ENCODE measurements at places on chromosomes 5 and 9.

DNA sequence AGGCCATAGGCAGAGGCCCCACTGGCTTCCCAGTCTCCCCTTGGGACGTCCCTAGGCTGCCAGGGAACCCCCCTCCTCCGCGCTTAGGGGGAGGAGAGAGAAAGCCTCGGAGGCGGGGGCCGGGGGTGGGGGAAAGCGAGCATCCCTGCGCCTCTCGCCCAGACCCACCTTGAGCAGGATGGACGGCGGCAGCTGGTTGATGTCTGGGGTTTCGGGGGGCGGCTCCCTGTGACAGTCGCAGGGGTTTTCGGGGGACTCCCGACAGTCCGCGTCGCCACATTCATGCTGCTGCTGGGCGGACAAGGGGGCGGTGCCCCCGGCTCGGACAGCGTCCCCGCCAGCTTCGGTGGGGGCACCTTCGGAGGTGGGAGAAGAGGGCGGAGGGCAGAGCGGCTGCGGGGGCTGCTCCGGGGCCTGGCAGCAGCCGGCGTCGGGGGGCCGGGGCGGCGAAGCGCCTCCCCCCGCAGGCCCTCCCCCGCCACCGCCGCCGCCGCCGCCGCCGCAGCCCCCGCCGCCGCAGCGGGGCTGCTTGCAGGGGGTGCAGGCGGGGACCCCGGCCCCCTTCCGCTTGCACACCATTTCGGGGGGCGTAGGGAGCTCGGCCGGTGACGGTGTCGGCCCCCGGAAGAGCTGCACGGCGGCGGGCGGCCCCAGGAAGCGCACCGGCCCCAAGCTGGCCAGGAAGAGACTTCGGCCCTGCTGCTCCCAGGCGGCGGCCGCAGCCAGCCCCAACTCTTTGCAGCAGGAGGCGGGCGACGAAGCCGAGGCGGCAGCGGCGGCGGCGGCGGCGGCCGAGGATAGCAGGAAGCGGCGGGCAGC lies 1.2 kb downstream of the FBXL17 start:
- peak; percentile 66 for DNase-seq

DNA sequence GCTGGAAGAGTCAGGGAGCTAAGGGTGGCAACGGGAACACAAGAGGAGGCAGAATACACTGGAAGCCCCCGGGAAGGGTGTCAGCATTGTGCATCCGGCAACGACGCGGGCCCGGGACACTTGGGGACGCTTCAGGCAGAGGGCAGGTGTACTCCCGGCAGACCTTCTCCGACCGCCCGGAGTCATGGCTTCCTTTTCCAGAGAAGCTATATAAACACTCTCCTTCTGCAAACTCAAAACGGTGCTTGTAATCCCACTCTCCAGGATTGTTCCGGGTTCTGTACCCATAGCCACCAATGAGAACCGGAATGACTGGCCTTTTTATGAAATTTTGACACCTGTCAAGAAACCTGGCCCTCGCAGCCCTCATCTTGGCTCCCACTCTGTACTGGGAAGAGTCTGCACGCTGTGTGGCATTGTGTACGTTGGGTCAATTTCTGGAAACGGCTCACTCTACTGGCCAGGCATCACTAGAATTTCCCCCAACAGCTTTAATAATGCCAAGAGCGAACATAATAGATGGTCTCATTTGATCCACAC lies 462 bp upstream of the MCC start:
- DNase-seq = no peak

DNA sequence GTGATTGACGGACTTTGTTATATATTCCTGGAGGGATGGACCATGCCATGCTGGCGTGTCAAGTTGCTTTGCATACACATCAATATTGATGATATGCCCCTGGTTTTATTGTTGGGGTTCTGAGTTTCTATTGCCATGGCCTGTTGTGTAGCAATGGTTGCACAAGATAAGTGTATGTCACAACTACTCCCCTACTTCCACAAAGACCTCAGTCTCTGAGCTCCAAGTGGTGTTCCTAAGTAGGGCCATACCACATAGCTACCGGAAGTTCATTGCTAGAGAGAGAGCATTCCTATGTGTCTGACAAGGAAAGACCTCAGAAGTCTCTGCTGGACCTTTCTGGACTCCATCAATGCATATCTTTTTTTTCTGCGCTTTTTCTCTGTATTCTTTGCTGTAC lies 19.8 kb downstream of the TXNDC8 start:
- no peak for DNase-seq

DNA sequence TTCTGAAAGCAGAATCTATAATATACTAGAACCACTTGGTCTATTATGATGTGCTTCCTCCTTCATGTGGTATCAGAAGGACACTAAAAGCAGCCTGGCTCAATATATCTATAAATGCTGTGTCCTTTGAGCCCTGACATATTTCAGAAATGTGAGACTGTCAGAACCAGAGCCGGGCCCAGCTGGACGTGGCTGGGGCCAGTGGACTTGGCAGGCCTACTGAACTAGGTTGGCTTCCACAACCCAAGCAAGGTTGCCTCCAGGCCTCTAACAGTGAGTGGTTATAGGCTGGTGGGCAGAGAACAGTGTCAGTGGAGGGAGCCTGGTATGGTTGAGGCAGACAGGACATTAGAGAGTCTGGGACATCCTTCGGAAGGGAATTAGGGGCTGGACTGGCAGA lies 78.9 kb downstream of the GALNT10 start:
- no peak for DNase-seq

GRCh38 chr5:19179571-19179970 lies 808.4 kb downstream of the CDH18 start:
- no peak for DNase-seq

GRCh38 chr9:125745018-125745417 lies 2.2 kb upstream of the PBX3 start:
- no peak for DNase-seq

- DNase-seq = no peak
Observed at GRCh38 chr5:38537505-38537904, 18.9 kb downstream of the LIFR start.

DNA sequence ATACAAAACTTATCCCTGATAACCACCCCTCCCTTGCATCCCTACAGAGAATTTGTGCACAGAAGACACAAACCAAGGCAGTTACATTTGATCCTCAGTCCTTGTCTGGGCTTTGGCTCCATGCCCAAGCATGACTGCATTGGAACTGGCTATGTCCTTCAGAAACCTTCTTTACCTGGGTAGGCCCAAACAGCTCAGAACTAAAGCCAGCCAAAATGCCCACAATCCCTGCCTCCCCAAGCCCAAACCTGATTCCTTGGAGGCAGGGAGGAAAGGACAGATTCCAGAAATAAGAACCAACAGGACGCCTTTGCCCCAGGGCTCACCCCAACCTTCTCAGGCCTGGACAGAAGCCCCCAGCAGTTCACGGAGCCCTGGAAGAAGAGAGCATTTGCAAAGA lies 8.2 kb downstream of the IL17B start:
- no peak for DNase-seq

GRCh38 chr9:224026-224425 lies 9.4 kb downstream of the DOCK8 start:
- no peak for DNase-seq

- no peak for DNase-seq
Observed at GRCh38 chr9:4344946-4345345, 45.1 kb upstream of the GLIS3 start.

DNA sequence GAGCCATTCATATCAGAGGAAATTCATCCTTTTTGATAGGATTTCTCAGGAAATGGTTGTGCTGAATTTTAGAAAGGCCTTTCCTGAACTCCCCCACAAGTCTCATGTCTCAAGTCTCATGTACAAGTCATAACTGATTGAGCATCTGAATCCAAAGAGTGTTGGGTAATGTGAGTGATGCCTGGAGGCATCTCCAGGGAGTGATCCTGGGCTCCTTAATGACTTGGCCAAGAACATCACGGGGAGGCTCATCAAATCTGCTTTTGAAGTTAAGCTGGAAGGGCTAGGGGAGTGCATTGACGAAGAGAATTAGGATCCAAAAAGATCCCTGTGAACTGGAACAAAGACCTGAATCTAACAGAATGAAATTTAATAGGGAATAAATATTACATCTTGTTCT lies 79.2 kb downstream of the MAST4 start:
- DNase-seq = no peak

GRCh38 chr5:56159521-56159947 lies 73.6 kb downstream of the ANKRD55 start:
- no peak for DNase-seq

- no peak for DNase-seq
Observed at GRCh38 chr9:5846096-5846495, 13.2 kb upstream of the ERMP1 start.

DNA sequence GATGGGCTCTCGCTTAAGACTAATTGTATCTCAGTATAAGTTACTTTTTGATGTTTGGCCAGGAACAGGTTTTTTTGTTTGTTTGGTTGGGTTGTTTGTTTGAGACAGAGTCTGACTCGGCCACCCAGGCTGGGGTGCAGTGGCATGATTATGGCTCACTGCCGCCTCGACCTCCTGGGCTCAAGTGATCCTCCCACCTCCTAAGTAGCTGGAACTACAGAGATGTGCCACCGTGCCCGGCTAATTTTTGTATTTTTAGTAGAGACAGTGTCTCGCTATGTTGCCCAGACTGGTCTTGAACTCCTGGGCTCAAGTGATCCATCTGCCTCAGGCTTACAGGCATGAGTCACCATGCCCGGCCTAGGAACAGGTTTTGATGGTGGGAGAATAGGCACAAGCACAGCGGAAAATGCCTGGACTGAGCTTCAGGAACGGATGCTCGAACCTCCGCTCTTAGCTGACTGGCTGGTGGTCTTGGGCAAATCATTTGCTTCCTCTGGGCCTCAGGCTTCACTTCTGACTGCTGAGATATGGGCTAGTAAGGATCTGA lies 11.4 kb upstream of the SYNPO start:
- no peak for DNase-seq

- DNase-seq = no peak
Observed at GRCh38 chr5:140575309-140575708, 10.7 kb downstream of the SLC35A4 start.

GRCh38 chr5:127757576-127757975 lies 54.4 kb downstream of the CCDC192 start:
- no peak for DNase-seq

DNA sequence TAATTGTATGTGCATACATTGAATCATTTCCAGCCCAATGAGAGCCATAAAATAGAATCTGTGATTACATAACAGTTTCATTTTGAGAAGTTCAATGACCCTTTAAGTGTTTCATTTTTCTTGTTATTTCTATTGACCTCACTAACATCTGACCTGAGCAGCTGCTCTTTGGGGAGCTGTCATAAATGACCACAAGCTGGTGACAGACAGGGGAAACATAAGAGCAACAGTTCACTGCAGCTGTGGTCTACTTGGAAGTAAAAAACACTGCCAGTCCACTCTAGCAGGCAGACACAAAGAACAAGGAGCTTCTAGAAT lies 265.4 kb downstream of the DTWD2 start:
- no peak for DNase-seq

DNA sequence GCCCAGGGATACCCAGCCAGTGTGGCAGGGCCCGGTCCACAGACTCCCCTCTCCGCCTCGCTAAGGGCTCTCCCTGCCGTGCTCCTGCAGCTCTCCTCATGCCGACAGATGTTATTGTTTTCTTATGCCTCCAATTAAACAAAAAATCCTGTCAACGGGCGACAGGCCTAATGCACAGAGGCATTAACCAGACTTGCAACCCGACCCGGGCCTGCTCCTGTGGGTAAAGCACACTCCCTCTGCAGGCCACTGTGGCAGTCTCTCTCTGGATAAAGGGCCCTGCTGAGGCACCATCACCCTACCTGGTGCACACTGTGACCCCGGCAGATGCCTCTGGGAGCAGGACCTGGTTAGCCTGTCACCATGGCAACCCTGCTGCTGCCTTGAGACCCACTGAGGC lies 27.5 kb upstream of the HAND1 start:
- DNase-seq = no peak

DNA sequence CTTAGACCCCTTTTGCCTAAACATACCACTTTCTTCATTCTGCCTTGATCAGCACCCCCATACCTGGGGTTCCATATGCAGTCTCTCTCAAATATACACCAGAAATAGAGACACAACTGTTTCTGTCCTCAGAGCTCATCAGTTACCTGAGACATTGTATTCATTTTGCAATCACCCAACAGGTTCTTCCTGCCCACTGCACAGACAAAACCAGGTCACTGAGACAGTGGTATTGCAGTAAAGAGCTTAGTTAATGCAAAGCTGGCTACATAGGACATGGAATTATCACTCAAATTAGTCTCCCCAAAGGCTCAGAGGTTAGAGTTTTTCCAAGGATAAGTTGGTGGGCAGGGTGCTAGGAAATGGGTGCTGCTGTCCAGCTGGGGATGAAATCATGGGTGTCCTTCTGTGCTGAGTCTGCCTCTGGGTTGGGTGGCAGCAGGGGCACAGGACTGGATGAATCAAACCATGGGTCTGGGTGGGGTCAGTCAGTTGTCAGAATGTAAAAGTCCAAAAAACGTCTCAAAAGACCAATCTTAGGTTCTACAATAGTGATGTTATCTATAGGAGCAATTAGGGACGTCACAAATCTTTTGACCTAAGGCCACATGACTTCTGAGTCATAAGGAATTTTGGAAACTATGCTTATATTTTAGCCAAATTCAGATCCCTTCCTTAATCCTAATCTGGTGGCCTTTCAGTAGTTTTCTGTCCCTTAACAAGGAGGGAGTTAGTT lies 41.0 kb downstream of the KCNV2 start:
- DNase-seq = no peak

- DNase-seq = no peak
Observed at GRCh38 chr9:6855860-6856259, 98.1 kb downstream of the KDM4C start.

- no peak for DNase-seq
Observed at GRCh38 chr5:128101676-128102075, 18.1 kb downstream of the SLC12A2 start.
